ENCODE measurements at places on chromosomes 11 and 22.
A peak's percentile ranks its signal among the peaks of the same experiment; 100 is the strongest.

- H3K27me3 ChIP-seq, result no peaks in the 10 kb centered on the region
- no peak overlapping the region for H3K27ac ChIP-seq
- H3K36me3 ChIP-seq, result no peaks in the 10 kb centered on the region
- no peak for DNase-seq
- peaks cover 34% of the 10 kb centered on the region for H3K4me1 ChIP-seq
These were observed 94.5 kb downstream of the MICAL3 start for GRCh38 chr22:17929909-17930308.

DNA sequence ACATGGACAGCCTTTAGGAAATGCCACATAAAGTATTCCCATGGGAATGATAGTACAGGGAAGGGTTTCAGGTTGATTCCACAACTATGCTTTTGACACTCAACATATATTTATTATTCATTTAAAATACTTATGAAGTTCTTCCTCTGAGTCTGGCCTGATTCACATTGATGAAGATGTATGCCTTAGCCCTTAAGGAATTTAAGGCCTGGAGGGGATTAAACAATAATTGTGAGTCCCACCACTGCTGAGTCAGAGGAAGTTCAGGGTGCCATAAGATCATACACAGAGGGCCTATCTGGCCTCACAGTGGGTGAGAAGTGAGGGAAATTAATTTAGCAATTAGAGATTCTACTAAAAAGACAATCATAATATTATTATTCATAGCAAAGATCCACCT, 161.1 kb upstream of the SNX19 start:
- peaks cover 2% of the 10 kb centered on the region for H3K27me3 ChIP-seq
- H3K27ac ChIP-seq, result peak overlapping the region; percentile 88
- DNase-seq, result peak; percentile 57
- H3K36me3 ChIP-seq, result peaks cover 11% of the 10 kb centered on the region

- H3K4me3 ChIP-seq, result no peak overlapping the region
- no peak for DNase-seq
- peaks cover 6% of the 10 kb centered on the region for H3K4me1 ChIP-seq
- H3K27me3 ChIP-seq, result peaks cover 9% of the 10 kb centered on the region
- no peak overlapping the region for H3K27ac ChIP-seq
- no peaks in the 10 kb centered on the region for H3K36me3 ChIP-seq
These were observed 50.8 kb downstream of the FLRT1 start for GRCh38 chr11:64086258-64087123.

DNA sequence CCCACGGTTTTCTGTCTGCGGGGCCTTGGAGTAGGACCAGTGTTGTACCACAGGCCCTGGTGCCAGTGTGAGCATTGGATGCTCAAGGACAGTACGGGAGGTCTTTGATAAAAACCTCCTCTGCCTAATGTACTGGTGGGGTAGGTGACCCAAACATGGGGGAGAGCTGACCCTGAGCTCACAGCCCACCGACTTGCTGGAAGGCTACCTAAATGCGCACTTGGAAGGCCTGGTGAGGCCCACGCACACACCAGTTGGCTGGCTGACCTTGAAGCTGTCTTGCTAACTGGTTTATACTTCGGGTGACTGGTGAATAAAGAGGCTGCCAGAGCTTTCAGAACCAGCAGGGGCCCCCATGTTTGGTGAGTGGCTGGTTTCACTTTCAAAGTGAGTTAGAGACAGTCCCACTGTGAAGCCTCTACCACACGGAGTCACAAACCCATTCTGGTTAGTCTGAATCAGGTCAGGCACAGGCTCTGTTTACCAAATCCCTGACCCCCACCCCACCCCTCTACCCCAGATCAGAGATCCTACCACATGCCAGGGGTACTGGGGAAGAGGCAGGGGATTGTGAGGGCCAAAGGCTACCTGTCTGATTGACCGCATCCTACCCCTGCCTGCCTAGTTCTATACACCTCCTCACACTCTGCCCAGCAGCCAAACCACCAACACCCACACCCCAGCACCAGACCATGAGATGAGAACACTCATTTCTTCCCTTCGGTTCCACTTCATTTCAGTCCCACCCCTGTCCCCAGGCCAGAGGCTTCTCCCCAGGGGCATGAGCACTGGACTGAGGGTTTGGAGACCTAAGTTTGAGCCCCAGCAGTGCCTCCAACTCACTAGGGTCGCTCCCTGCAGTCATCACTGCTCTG, 12.7 kb upstream of the IL2RB start:
- H3K27ac ChIP-seq, result no peak overlapping the region
- no peak for DNase-seq
- H3K36me3 ChIP-seq, result peaks cover 4% of the 10 kb centered on the region
- H3K27me3 ChIP-seq, result peaks cover 19% of the 10 kb centered on the region
- H3K4me3 ChIP-seq, result no peak overlapping the region
- peaks cover 14% of the 10 kb centered on the region for H3K4me1 ChIP-seq

GRCh38 chr11:2551131-2551530, 106.3 kb downstream of the KCNQ1 start:
- no peak for DNase-seq
- no peaks in the 10 kb centered on the region for H3K4me1 ChIP-seq
- H3K27ac ChIP-seq, result no peak overlapping the region
- H3K36me3 ChIP-seq, result no peaks in the 10 kb centered on the region
- no peak overlapping the region for H3K4me3 ChIP-seq
- peaks cover 22% of the 10 kb centered on the region for H3K27me3 ChIP-seq

GRCh38 chr11:69002110-69002569, 10.9 kb downstream of the MRGPRF start:
- no peak overlapping the region for H3K27ac ChIP-seq
- peaks cover 49% of the 10 kb centered on the region for H3K4me1 ChIP-seq
- H3K36me3 ChIP-seq, result peaks cover under 1% of the 10 kb centered on the region

DNA sequence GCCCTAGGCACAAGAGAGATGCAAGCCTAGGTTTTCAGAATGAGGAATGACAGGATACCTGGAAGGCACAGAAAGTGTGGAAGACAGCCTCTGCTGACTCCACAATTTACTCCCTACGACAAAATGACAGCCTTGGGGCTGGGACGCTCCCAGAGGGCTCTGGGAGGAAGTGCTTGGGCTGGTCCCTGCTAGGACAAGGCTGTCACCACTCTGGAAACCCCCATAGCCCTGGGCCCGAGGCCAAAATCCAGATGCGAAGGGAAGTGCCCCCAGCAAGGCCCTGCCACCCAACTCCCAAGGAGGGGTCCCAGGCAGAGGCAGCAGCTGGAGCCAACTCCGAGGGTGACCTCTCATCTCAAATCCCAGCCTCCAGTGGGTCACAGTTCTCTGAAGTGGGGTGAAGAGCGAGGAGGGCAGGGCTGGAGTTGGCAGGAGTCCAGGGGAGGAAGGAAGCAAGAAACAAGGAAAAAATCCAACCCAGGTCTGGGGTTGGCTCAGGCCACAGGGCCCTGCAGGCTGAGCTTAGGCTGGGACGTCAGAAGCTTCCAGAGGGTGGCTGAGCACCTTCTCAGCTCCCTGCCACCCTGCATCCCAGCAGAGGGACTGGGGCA, 6.3 kb upstream of the CDC42EP2 start:
- peaks cover 38% of the 10 kb centered on the region for H3K4me1 ChIP-seq
- H3K36me3 ChIP-seq, result 0 out of 2 replicates have a peak, but pooled peaks cover 7% of the 10 kb centered on the region
- DNase-seq, result no peak
- no peaks in the 10 kb centered on the region for H3K27me3 ChIP-seq

- no peak overlapping the region for H3K27ac ChIP-seq
- peaks cover 10% of the 10 kb centered on the region for H3K36me3 ChIP-seq
- H3K4me1 ChIP-seq, result no peaks in the 10 kb centered on the region
- DNase-seq, result no peak
These were observed 144.4 kb upstream of the LARGE1 start for GRCh38 chr22:34064696-34065095.

- H3K4me1 ChIP-seq, result peaks cover 41% of the 10 kb centered on the region
- peaks cover 8% of the 10 kb centered on the region for H3K36me3 ChIP-seq
- H3K27me3 ChIP-seq, result no peaks in the 10 kb centered on the region
- H3K27ac ChIP-seq, result peak overlapping the region; percentile 91
These were observed 7.6 kb downstream of the CARS1 start for GRCh38 chr11:3049430-3050243.

DNA sequence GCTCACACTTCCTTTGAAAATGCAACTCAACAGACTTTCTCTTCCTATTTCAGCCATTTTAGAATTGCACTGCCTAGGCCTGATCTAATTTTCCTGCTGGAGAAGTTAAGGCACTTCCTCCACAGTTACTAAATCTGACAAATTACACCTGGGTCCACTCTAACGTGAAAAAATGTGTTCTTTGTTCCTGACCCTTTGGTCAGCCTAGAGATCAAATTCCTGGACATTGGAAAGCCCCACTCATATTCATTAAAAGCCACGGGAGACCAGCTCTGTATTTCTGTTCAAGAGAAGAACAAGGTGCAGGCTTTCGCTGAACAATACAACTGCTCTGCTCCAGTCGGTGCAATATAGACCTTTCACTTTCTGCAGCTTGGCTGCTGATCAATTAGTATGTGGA, 96.6 kb downstream of the MPPED2 start:
- no peak overlapping the region for H3K4me3 ChIP-seq
- DNase-seq, result no peak
- no peaks in the 10 kb centered on the region for H3K4me1 ChIP-seq
- no peak overlapping the region for H3K27ac ChIP-seq

- H3K27ac ChIP-seq, result no peak overlapping the region
- H3K27me3 ChIP-seq, result peaks cover 6% of the 10 kb centered on the region
- no peak for DNase-seq
- H3K36me3 ChIP-seq, result no peaks in the 10 kb centered on the region
- H3K4me1 ChIP-seq, result peaks cover 38% of the 10 kb centered on the region
These were observed 131.1 kb downstream of the RASSF10 start for GRCh38 chr11:13140028-13140870.

DNA sequence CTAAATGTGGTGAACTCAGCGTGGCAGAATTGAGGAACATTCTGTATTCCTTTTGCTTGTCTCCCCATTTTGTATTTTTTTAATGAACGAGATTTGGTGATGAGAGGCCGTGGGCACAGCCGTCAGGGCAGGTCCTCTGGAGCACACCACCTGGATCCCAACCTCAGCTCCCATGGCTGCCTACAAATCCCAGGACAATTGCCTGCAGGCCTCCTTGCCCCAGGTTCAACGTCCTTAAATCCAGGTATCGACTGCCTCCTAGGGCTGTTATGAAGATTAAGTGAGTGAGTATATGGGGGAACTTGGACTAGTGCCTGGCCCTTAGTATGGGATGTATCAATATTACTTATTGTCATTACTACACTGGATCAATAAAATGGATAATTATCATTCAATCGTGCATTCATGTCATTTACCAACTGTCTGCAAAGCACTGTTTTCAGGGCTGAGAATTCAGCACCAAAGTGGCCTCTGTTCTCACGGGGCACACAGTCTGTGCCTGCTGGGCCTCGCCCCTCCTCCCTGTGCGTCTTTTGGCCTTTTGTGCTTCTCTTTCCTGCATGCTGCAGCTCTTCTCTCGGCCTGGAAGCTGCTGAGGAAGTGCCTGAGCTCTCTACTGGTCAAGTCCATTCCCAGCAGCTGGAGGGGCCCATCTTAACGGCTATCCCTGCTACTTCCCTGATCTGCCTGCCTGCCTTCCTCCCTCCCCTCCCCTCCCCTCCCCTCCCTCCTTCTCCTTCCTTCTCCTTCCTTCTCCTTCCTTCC, 1343.7 kb downstream of the BRD1 start:
- H3K4me1 ChIP-seq, result no peaks in the 10 kb centered on the region
- no peak overlapping the region for H3K27ac ChIP-seq
- no peak for DNase-seq
- peaks cover 17% of the 10 kb centered on the region for H3K27me3 ChIP-seq
- no peaks in the 10 kb centered on the region for H3K36me3 ChIP-seq

- peaks cover 13% of the 10 kb centered on the region for H3K36me3 ChIP-seq
- no peak overlapping the region for H3K4me3 ChIP-seq
- no peak for DNase-seq
- no peak overlapping the region for H3K27ac ChIP-seq
- H3K4me1 ChIP-seq, result peaks cover 4% of the 10 kb centered on the region
- 0 out of 2 replicates have a peak, but pooled peaks cover 2% of the 10 kb centered on the region for H3K27me3 ChIP-seq
These were observed 55.5 kb downstream of the PIK3C2A start for GRCh38 chr11:17152306-17152705.

DNA sequence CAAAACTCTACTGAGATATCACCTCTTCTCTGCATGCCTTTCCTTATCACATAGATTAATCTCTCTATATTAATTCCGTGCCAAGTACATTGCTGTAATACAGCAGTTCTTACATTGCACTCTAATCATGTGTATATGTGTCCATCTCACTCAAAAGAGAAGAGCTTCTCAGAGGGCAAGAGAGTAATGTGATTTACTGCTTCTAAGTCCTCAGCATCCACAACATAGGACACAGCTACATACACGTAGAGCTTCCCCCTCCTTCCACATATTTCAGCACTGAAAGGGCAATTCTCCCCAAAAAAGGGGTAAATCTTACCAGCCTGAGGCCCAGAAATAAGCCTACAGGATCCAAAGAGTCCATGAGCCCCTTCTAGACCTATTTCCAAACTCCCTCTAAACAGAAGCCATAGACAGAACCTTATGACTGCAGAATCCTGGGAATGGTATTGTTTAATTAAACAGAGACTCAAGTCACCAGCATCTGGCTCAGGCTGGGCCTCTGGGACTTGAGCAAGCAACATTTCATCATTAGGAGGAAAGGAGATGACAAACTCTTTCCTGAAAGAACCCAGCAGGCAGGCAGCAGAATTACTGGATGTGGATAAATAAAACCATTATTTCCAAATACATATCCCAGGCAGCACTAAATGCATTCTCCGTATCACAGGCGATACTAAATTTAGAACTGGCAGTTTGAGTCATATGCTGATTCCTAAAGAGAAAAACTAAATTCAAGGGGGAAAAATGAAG, 87.2 kb downstream of the KCNC1 start:
- DNase-seq, result peak; percentile 53
- no peaks in the 10 kb centered on the region for H3K36me3 ChIP-seq
- no peaks in the 10 kb centered on the region for H3K27me3 ChIP-seq
- peak overlapping the region; percentile 42 for H3K27ac ChIP-seq

DNA sequence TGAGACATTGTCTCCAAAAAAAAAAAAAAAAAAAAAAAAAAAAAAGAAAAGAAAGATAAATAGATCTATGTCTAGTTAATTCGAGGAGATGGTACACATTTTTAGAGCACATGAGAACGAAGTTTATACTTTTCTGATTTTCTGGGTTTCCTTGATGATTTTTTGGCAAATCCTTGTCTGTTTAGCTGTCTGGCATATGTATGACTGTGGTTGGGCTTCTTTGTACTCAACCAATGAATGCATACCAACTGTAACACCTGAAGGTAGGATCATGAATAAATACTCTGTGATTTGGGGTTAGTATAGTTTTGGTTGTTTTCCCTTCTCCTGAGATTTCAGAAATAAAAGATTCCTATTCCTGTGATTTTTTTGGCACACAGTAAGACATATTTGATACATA, 63.1 kb downstream of the ARHGEF12 start:
- H3K4me3 ChIP-seq, result no peak overlapping the region
- no peak overlapping the region for H3K27ac ChIP-seq
- peaks cover 78% of the 10 kb centered on the region for H3K4me1 ChIP-seq
- H3K27me3 ChIP-seq, result peaks cover 3% of the 10 kb centered on the region
- peaks cover 13% of the 10 kb centered on the region for H3K36me3 ChIP-seq

DNA sequence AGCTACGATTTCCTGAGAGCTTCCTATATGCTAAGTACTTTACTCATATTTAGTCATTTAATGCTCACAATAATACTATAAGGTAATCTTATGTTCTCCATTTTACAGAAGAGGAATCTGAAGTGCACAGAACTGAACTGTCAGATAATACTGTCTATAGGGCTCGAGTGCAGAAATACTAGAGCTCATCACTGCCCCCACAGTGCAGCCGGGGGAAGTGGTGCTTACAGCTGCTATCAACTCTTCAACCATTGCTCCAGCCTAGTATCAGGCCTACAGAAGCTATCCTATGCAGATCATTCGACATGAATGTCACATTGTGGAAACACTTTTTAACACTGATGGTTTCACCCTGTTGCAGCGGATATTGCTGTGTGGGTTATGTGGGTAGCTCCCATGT, 929.9 kb downstream of the NTM start:
- no peaks in the 10 kb centered on the region for H3K36me3 ChIP-seq
- DNase-seq, result no peak
- no peaks in the 10 kb centered on the region for H3K27me3 ChIP-seq
- H3K4me3 ChIP-seq, result no peak overlapping the region
- no peaks in the 10 kb centered on the region for H3K4me1 ChIP-seq
- no peak overlapping the region for H3K27ac ChIP-seq

Measured in HFFc6 (cell line).